ENCODE measurements at places on chromosomes 6 and 20.
A peak's percentile ranks its signal among the peaks of the same experiment; 100 is the strongest.

DNA sequence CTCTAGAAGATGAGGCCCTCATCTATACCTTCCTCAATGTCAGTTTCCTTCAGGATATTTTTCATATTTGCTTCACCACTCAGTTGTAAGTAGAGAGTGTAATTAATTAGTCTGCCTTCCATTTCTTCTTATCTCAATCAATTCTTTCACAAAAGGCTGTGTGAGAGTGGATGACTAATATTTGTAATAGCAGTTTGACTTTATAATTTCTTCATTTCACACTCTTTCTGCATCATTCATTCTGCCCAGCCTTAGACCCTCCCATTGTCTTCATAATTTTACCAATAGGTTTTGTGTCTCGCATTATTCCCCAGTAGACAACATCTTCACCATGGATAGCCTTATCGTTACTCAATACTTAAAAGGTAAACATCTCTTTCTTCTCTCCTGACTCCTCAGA lies 1239.3 kb upstream of the MAP3K7 start:
- no peak overlapping the region for H3K4me3 ChIP-seq
- H3K36me3 ChIP-seq = no peaks in the 10 kb centered on the region
- H3K27ac ChIP-seq = no peak overlapping the region
- DNase-seq = no peak

DNA sequence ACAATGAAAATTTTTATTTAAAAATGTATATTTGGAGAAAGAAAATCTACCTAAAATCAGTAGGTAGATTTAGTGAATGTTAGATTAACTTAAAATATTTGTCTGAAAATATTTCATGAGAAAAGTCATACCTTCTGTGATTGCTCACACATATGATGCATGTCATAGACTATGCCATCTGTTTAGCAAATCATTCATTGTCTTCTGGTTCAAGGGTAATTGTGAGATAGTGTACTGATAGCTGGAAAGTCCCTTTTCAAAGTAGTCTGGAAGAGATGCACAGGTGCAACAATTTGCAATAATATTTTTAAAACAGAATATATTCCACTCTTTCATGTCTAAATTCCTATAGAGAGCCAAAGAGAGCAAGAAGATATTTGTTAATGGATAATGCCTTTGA lies 21.0 kb upstream of the RNF217 start:
- H3K4me1 ChIP-seq = no peaks in the 10 kb centered on the region
- no peak overlapping the region for H3K27ac ChIP-seq
- DNase-seq = no peak
- H3K36me3 ChIP-seq = no peaks in the 10 kb centered on the region
- no peaks in the 10 kb centered on the region for H3K27me3 ChIP-seq

- no peak overlapping the region for H3K4me3 ChIP-seq
- no peak overlapping the region for H3K27ac ChIP-seq
Observed at GRCh38 chr6:56372406-56372995, 125.1 kb upstream of the COL21A1 start.

DNA sequence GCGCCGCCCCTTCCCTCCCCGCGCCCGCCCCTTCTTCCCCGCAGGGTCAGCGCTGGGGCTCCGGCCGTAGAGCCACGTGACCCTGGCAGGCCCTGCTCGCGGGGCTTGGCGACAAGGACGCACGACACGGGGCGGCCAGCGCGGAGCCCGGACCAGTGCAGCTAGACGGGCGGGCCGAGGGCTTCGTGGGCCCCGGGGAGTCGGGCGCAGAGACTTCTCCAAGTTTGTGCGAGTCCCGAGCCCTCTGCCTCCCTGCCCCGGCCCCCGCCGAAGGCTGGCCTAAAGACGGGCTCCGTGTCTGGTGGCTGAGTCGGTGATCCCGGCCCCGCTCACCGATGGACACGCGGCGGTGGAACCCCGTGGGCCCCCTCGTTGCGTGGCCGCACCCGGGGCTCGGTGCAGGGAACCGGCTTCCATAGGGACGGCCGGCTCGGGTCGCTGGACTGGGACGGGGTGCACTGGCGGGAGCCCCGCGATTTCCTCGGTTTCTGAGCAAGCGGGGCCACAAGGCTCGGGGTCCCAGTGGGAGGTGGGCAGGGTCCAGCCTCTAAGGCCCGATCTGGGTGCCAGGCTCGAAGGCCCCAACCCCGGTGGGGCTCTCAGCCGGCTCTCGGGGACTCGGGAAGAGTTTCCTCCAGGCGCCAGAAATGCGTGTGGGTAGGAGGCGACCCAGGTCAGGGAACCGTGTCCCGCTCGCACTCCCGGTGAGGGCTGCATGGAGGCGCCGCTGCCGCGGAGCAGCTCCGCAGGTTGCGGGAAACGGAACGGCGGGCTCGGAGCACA lies 452 bp upstream of the GATA5 start:
- peaks cover 12% of the 10 kb centered on the region for H3K27me3 ChIP-seq
- peak overlapping the region; percentile 51 for H3K4me3 ChIP-seq
- peaks cover 50% of the 10 kb centered on the region for H3K4me1 ChIP-seq
- DNase-seq = peak; percentile 81

DNA sequence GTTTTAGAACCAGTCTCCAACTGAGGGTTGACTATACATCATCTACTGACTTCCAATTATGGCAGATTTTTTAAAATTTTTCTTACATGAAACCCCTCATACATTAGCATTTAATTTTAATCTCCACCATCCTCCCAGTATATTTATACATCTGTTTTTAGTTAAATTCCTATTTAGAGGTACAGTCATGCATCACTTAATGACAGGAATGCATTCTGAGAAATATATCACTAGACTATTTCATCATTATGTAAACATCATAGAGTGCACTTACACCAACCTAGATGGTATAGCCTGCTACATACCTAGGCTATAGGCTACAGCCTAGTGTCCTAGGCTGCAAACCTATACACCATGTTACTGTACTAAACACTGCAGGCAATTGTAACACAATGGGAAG lies 316.7 kb upstream of the MARCKS start:
- H3K27ac ChIP-seq = no peak overlapping the region
- DNase-seq = no peak
- no peaks in the 10 kb centered on the region for H3K4me1 ChIP-seq

- H3K27ac ChIP-seq = no peak overlapping the region
- H3K27me3 ChIP-seq = no peaks in the 10 kb centered on the region
- no peaks in the 10 kb centered on the region for H3K4me1 ChIP-seq
Observed at GRCh38 chr20:37154684-37155298, 24.3 kb upstream of the RPN2 start.

DNA sequence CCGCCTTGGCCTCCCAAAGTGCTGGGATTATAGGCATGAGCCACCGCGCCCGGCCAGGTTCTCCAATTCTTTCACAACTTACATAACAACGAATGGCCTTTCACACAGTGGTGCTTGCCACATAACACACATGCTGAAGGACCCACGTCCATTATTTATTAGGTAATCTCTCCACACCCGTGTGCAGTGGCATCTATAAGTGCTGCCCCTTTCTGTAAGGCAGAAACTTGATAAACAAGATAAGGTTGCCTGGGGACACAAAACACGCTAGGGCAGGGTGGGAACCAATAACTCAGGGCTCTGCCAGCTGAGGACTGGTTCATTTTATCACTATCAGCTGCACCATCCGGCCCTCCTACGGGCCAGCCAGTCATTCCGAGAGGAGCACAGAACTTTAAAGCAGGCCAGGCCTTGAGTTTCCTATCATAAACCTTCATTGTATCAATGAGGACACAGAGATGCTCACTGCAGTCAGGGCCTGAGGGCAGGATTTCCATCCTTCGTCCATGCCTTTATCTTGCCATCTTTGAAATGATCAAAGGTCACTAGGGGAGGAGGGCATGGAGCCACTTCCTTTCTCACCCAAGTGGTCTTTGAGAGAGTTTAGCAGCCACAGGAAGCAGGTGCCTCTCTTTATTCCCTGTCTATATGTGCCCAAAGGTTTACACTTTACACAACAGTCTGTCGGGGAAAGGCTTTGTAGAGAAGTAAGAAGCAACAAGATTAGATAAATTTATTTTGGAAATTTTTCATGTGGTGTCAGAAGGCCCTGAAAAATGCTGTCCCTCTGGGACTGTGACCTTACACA lies 37.6 kb downstream of the GPLD1 start:
- H3K36me3 ChIP-seq = no peaks in the 10 kb centered on the region
- no peak for DNase-seq
- H3K4me1 ChIP-seq = no peaks in the 10 kb centered on the region
- H3K27ac ChIP-seq = no peak overlapping the region

GRCh38 chr6:23522792-23523547 lies 603.0 kb upstream of the NRSN1 start:
- no peaks in the 10 kb centered on the region for H3K4me1 ChIP-seq
- no peaks in the 10 kb centered on the region for H3K27me3 ChIP-seq
- H3K27ac ChIP-seq = no peak overlapping the region
- no peaks in the 10 kb centered on the region for H3K36me3 ChIP-seq
- no peak overlapping the region for H3K4me3 ChIP-seq
- peak; percentile 6 for DNase-seq

GRCh38 chr6:17418281-17419188 lies 25.1 kb downstream of the CAP2 start:
- no peaks in the 10 kb centered on the region for H3K4me1 ChIP-seq
- H3K27me3 ChIP-seq = no peaks in the 10 kb centered on the region
- H3K36me3 ChIP-seq = no peaks in the 10 kb centered on the region
- H3K4me3 ChIP-seq = no peak overlapping the region

- H3K36me3 ChIP-seq = no peaks in the 10 kb centered on the region
- no peak overlapping the region for H3K4me3 ChIP-seq
- H3K27ac ChIP-seq = no peak overlapping the region
- no peak for DNase-seq
- no peaks in the 10 kb centered on the region for H3K4me1 ChIP-seq
Observed at GRCh38 chr6:157570752-157571151, 189.8 kb downstream of the ZDHHC14 start.

DNA sequence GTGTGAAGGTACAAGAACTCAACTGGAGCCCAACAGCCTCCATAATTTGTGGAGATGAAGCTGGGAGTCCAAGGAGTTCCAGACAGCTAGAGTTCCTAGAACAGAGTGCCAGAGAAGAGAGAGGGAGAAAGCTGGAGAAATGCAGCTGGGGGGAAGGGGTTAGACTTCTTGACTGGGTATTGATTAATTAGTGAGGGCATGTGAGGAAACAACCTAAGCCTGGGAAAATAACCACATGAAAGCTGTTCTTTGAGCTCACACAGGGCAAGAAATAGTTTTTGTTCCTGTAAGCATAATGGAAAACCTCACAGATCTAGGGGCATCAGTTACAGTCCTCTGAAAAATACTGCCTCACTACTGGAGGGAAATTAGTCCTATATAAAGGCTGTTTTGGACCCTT lies 230.5 kb upstream of the FKBP1C start:
- H3K4me3 ChIP-seq = no peak overlapping the region
- H3K27ac ChIP-seq = no peak overlapping the region
- H3K36me3 ChIP-seq = no peaks in the 10 kb centered on the region
- H3K27me3 ChIP-seq = no peaks in the 10 kb centered on the region
- H3K4me1 ChIP-seq = no peaks in the 10 kb centered on the region
- DNase-seq = peak; percentile 7

GRCh38 chr6:17268114-17268513 lies 13.0 kb upstream of the RBM24 start:
- H3K4me1 ChIP-seq = no peaks in the 10 kb centered on the region
- no peaks in the 10 kb centered on the region for H3K36me3 ChIP-seq
- H3K27me3 ChIP-seq = no peaks in the 10 kb centered on the region
- no peak overlapping the region for H3K27ac ChIP-seq
- DNase-seq = no peak
- no peak overlapping the region for H3K4me3 ChIP-seq

- H3K27ac ChIP-seq = no peak overlapping the region
- DNase-seq = no peak
- no peaks in the 10 kb centered on the region for H3K27me3 ChIP-seq
- H3K36me3 ChIP-seq = peaks cover 23% of the 10 kb centered on the region
- H3K4me1 ChIP-seq = peaks cover 12% of the 10 kb centered on the region
Observed at GRCh38 chr6:33434961-33435360, 15.1 kb downstream of the SYNGAP1 start.

- peaks cover 4% of the 10 kb centered on the region for H3K4me1 ChIP-seq
- H3K4me3 ChIP-seq = no peak overlapping the region
- DNase-seq = no peak
- no peaks in the 10 kb centered on the region for H3K27me3 ChIP-seq
Observed at GRCh38 chr6:117509021-117509420, 26.5 kb downstream of the DCBLD1 start.

DNA sequence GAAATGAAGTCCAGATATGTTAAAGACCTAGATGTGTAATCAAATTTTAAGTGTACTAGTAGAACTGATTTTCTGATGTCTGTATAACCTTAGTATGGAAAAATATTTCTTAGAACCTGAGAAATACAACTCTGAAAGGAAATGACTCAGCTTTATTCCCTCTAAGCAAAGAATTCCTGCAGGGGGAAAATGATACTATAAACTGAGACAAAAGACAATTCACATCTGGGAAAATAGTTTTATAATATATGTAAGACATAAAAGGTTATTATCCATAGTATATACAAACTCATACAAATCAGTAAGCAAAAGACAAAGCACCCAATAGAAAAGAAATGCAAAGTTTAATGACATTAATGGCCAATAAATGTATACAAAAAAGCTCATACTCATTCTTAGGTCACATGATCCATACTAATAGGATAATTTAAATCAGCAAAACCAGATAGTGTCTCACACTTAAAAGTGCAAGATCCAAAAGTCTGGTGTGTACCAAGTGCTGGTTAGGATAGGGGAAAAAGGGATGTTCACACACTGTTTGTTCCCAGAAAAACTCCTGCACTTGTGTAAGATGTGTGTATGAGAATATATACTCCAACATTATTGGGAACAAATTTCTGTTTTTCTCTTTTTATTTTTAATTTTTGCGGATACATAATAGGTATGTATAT lies 22.6 kb downstream of the RNF217 start:
- H3K36me3 ChIP-seq = no peaks in the 10 kb centered on the region
- H3K27ac ChIP-seq = no peak overlapping the region
- no peak for DNase-seq
- H3K4me1 ChIP-seq = peaks cover 9% of the 10 kb centered on the region
- H3K4me3 ChIP-seq = no peak overlapping the region

DNA sequence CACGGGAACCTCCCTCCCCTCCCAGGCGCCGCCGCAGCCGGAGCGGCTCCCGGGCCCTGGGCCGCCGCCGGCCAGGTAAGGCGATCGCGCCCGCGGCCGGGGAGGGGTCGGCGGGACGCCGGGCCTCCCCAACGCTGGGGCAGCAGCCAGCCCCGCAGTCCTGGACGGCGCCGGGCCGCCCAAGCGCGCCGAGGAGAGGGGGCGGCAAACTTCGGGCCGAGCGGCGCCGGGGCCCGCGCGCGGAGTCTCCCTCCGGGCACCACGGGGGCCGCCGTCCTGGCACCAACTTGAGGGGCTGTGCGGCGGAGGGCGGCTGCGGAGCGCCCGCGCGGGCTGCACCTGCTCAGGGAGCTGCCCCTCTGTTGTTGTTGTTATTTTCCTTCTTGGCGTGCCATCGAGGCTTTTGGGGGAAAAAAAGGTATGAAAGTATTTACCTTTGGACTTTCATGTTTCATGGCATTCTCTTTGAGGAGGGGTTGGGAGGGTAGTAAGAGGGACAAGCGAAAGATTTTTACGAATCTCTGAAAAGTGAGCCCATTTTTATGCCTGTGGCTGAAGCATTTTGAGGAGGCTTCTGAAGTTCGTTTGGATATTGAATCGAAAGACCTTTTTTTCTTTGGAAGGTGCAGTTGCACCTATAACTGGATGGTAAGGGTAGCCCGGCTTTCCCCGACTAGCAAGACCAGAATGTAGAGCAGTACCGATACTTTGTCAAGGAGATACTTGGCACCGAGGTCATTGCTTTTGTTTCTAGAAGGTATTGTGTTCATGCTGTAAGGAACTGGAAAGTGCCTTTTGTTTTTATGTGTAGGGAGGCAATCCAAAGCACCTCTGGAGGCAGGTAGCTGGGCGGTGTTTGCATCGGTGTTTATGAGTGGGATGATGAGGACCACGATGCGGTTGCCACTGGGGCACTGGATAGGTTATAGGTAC lies at the start of gene RNF182:
Gene RNF182, plus strand, starts transcription at position 4 of the 933 bp plus-strand sequence. CDS start 52,168 bp downstream, outside the sequence.
- peak within 1 kb of the TSS; percentile 49 for H3K4me3 ChIP-seq
- H3K27me3 ChIP-seq = peaks cover 51% of the 10 kb centered on the region
- H3K27ac ChIP-seq = no peak within 1 kb of the TSS
- H3K36me3 ChIP-seq = no peaks in the 10 kb centered on the region
- peaks cover 18% of the 10 kb centered on the region for H3K4me1 ChIP-seq
